ENCODE measurements at places on chromosomes 11 and 22.
A peak's percentile ranks its signal among the peaks of the same experiment; 100 is the strongest.

GRCh38 chr11:91303749-91304148, 920.9 kb upstream of the FAT3 start:
- no peak for DNase-seq

GRCh38 chr22:45036154-45036553, 26.3 kb upstream of the PHF21B start:
- no peak for DNase-seq

DNA sequence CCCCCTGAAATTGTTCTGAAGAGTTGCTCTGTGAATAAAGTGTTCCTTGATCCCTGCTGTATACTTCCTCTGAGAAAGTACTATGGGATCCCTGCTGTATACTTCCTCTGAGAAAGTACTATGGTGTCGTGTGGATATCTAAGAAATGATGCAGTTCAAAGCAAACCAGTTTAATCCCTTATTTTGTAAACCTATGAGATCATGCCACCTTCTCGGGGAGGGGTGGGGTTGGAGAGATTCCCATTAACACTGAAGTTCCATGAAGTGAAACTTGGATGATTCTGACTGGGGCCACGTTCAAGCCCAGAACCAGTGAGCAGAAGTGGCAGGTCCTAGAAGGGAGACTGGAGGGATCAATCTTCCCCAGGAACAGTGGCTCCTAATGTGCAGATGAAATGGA, 13.0 kb upstream of the TP53AIP1 start:
- DNase-seq: no peak

DNA sequence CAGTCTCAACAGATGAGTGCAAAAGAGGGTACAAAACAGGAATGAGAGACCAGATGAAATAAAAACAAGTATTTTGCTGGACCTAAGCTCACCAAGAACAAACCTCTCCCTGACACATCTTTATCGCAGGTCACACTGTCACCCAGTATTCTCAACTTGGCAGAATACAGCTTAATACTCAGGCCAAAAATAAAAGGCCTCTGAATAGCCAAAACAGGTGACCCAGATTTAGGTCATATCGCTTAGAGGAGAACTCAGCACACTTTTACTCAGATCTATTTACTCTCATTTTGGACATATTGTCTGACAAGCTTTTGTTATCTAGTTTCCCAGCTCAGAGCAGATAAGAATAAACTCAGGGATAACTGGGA, 216.9 kb upstream of the SYN3 start:
- DNase-seq: no peak

DNA sequence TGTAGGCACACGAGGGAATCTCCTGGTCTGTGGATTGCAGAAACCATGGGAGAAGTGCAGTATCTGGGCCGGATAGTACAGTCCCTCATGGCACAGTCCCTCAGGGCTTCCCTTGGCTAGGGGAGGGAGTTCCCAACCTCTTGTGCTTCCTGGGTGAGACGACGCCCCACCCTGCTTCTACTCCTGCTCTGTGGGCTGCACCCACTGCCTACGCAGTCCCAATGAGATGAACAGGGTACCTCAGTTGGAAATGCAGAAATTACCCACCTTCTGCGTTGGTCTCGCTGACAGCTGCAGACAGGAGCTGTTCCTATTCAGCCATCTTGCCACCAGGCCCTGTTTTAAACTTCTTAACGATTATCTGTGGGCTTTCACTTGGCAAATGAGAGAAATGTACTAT, 157.2 kb upstream of the CARD18 start:
- no peak for DNase-seq

DNA sequence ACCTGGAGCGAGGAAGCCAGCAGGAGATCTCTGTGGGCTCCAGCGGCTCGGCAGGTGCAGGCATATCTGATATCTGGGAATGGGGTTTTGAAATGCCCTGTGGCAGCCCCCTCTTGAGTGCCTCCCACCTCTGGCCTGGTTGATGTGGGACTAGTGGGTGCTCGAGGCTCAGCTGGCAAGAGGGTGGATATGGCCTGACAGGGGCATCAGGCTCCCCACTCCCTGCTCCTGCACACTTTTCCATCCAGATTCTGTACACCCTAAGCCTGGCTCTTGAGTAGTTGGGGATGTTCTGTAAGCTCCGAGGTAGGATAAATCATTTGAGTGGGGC, 75.0 kb downstream of the SCN3B start:
- DNase-seq: no peak

GRCh38 chr11:33987975-33988580, 63.5 kb upstream of the CAPRIN1 start:
- DNase-seq: peak; percentile 88

DNA sequence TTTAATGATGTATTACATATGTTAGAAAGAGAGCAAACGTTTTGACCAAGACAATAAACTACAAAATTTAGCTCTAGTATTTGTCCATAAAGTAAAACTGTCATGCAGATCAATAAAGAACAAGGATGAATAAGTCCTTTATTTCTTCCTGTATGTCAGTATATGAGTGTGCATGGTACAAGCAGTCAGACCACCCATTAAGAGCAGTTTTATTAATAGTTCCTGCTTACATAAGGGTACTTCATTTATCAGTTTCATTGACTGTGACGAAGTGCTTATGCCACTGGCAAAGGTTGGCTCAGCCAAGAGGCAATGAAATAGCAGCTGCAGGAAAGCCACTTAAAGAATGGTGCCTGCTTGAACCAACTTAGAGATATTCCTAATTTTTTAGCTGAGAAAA, 913.0 kb upstream of the CNTN5 start:
- no peak for DNase-seq

- no peak for DNase-seq
Observed at GRCh38 chr11:83680321-83680720, 394.2 kb upstream of the CCDC90B start.

GRCh38 chr11:134800826-134801225, 388.8 kb upstream of the B3GAT1 start:
- no peak for DNase-seq

- DNase-seq: peak; percentile 64
Observed at GRCh38 chr22:33922349-33922681, 2.0 kb upstream of the LARGE1 start.

- DNase-seq: no peak
Observed at GRCh38 chr11:40924915-40925314, 534.5 kb downstream of the LRRC4C start.

- DNase-seq: no peak
Observed at GRCh38 chr11:90822996-90823395, 600.1 kb upstream of the CHORDC1 start.

GRCh38 chr11:75499423-75500190, 26.1 kb downstream of the GDPD5 start:
- no peak for DNase-seq

DNA sequence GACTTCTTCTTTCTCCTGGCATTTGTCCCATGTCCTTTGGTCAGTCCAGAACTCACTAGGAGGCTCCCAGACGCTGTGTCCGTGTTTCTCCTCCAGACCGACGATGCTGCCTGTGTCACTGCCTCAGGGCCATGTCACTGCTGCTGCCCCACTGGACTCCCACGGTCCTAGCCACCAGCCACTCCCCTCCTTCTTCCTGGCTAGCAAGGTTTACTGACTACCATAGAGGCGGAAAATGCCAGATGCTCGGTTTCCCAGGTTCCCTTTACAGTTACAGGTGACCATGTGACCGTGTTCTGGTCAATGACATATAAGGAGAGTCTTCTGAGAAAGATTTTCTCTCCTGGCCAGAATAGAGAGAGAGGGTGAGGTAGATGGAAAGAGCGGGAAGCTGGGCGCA, 40.7 kb upstream of the RBFOX2 start:
- DNase-seq: no peak

DNA sequence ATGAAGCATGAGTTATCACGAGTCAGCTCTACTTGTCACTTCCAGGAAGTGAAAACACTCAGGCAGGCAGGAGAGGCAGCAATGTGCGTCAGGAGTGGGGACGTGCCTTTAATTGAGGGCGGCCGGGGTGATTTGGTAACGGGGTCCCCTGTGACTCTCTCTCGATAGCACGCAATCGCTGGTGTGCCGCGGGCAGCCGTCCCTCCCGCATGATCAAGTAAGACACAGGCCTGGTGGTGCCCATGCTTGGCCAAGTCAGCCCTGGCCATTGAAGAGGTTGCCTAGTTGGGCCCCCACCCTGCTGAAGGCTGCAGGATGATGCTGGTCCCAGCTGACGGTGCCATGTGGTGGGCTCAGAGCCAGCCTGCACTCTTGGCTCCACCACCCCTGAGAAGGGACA, 29.7 kb downstream of the CACNG2 start:
- no peak for DNase-seq

DNA sequence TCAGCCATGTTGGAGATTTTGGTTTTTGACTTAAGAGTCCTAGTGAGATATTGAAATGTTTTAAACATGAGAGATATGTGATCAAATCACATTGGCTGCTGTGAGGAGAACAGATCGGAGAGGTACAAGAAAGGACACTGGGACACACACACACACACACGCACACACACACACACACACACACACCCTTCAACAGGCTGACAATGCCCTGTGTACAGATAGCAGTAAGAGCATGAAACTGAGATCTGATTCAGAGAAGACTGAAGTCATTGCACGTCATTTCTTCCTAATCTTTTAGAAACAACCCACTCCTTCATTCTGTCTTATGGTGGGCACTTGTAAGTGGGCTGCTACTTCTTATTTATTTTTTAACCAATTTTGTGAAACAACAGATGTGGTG, 200.5 kb upstream of the E2F8 start:
- DNase-seq: no peak

GRCh38 chr11:59552844-59553243, 41.5 kb downstream of the OR4D9 start:
- no peak for DNase-seq

DNA sequence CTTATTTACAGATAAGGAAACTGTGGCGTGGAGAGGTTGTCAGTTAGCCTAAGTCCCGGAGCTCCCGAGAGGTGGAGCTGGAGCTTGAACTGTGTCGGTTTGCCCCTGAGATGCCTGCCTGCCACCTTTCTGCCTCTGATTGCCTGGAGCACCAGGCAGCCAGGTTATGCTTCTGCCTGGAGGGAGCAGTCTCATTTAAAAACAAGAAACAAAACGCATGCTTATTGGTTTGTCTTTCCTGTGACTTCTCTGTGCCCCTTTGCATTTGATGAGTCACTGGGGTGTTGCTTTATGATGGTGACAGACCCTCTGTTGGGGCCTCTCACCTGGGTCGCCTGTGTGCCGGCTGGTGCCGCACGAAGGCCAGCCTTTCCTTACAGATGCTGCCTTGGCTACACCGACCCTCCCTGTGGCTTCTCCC, 12.2 kb downstream of the AP2A2 start:
- DNase-seq: no peak

DNA sequence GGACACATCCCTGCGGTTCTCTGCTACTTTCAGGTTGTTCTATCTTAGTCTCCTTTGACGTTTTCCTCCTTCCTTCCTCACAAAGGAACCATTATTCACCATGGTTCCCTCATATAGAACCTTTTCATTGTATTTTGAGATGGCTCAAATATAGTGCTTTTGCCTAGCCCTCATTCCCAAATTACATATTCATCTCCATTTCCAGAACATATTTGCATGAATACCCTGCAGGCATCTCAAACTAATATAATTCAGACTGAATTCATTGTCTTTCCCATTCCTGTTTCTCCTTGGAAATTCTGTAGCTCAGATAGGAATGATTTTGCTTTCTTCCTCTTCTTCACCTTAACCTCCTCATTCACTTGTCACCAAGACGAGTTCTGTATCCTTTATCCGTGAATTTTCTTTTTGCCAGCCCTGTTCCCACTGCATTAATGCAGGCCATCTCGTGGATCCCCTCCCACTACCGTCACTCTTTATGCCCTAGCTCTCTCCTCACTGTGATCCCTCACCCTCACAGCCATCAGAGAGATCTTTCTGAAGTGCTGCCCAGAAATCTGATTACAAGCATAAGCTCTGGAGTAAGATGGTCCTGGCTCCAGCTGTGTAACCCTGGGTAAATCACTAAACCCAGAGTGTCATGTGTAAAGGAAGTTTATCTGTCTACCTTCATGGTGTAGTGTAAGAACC, 23.3 kb downstream of the PIWIL4 start:
- no peak for DNase-seq

- no peak for DNase-seq
Observed at GRCh38 chr11:40252236-40252635, 1207.2 kb downstream of the LRRC4C start.

DNA sequence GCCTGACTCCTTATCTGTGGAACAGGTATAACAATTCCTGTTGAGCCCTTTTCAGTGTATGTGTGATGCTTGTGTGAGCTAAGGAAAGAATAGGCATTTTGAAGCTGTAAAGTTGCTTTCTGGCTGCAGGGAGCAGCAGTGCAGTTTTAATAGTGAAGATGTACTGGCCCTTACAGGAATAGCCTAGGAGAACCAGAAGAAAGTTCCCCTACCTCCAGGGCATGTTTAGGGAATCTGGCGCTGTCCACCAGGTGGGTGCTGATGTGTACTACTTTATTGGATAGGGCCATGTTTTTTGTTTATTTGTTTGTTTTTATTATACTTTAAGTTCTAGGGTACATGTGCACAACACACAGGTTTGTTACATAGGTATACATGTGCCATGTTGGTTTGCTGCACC, 11.5 kb downstream of the BMAL1 start:
- DNase-seq: peak; percentile 19

GRCh38 chr11:133966921-133967598, 10.3 kb upstream of the IGSF9B start:
- DNase-seq: no peak

DNA sequence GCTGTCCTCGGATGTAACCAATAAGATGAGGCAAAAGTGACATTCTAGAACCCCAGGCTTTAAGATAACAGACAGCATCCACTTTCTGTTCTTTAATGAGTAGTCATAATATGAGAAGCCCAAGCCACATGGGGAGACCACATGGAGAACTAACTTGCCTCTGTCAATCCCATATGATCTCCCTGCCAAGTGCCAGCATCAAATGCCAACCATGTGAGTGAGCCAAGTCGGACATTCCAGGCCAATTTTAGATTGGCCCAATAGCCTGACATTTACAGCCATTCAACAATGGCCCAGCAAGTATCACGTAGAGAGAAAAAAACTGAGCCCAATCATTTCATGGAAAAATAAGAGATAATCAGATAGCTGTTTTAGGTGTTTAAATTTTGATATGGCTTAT, 2048.3 kb upstream of the RAG2 start:
- DNase-seq: no peak

- no peak for DNase-seq
Observed at GRCh38 chr22:30909306-30909705, 59.3 kb downstream of the MORC2 start.

- DNase-seq: no peak
Observed at GRCh38 chr11:91459840-91460239, 764.8 kb upstream of the FAT3 start.

DNA sequence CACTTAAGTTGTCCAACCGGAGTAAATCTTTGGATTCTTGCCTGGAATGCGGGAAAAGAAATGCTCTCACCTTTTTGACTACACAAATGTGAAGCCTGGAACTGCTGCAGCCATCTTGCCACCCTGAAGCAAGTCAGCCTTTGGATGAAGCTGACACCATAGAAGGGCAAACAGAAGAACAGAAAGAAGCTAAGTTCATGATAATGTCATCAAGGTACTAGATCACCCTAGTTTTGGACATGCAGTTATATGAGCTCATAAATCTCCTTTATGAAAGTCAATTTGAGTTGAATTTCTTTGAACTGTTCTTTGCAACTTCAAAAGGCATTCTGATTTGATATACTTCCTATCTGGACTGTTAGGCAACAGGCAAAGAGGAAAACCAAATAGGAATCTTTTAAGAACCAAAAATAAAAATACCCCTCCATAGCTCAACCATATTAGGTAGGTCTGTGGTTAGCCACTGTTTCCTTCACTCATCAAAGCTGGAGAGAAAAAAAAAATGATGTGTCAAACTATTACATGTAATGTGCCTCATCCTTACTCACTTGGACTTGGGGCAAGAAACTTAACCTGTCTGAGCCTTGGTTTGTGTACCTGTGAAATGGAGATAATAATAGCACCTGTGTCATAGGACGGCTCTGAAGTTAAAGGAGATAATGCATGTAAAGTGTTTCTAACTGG, 91.9 kb downstream of the WT1 start:
- DNase-seq: no peak

All from HAP-1 (cell line).